GM06990 (cell line): ENCODE measurements at places on chromosomes 7 and 10.

DNA sequence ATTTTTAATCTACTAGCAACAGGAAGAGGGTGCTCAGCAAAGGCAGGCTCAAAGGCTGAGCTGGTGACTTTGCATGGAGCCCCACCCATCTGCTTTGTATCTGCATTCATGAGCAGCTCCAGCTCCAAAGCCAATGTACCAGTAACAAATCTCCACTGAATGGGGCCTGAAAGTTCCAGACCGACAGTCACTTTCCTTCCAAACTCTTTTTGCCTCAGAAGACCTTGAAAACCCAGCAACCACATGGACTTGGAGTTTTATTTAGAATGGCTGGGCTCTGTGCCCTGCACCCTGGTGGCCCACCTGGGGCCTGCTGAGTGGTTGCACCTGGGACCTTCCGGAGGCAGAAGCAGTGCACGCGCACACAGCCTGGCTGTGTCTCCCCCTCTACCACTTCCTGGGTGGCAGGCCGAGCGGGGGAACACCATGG is 195.0 kb upstream of the PLXNA4 start:
- DNase-seq: peak; percentile 18

DNA sequence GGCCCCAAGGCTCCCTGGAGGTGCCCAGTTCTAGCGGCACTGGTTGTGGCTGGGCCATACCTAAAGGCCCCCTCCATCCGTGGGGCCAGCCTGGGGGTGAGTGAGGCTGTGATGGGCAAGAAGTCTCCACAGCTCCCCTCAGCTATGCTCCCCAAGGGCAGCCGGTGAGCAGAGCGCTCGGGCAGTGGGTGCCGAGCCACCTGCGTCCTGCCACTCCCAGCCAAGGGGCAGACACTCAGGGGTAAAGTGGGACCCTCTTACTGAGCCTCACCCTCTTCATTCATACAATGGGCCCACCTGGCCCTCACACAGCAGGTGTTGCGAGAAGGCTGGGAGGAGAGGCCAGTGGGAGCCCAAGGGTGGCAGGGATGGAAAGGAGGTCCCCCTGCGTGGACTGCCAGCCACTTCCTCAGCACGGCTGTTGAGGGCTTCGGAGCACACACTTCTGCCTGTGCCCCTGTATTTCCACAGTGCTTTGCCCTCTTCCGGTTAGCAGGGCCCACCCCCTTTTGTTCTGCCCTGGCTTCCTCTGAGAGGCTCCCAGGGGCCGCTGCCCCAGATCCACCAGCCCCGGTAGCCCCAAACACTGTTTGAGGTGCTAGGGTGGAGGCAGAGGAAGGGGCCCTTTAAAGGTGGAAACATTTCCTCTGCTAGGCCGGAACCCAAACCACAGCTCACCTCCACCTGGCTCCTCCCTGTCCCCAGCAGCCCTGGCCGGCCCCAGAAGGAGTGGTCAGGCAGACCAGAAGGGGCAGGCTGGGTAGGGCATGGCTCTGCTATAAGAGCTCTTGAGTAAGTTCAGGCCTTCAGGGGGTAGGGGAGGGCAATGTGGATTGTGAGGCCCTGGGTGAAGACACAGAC is 16.4 kb upstream of the C10orf105 start:
- peak; percentile 37 for DNase-seq

DNA sequence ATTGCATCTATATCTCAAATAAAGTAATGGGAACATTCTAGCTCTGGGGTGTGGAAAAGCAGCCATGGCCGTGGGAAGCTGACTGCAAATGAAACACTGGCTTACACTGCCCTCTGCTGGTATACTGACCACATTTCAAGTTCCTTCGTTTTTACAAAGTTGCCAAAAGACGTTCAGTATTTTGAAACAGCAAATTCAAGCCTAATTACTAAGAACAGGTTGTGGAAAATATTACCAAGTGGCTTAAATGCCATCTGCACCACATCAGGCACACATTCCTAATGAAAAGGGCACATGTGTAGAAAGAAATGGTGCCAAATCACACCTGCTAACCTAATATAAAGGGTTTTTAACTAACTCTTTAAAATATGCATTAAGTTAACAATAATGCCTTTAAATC is 83.9 kb downstream of the JAZF1 start:
- peak; percentile 3 for DNase-seq

DNA sequence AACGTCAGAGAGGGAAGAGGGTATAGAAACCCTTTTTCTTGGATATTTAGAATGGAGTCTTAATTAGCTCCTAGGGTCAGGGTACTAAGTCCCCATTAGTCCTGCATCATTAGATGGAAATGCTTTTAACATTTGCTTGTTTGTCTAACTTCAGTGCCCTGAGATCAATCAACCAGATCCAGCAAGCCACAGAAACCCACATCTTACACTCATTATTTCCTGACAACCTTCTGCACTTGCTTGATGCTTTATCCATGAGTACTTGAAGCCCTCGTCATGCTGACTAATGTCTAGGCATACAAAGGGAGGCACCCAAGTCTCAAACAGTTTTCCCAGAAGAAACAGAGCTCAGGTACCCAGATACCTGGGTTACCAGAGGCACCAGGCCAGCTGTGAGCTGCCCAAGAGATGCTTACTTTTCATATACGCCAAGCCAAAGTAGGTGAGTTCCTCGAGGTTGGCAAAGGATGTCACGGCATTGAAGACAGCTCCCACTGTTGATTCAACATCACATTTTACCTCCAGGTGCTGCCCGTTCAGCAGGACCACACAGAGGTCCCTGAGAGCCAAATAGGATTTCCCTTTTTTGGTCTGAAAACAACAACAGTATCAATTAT is 42.7 kb downstream of the FRMPD2 start:
- DNase-seq: peak; percentile 58

DNA sequence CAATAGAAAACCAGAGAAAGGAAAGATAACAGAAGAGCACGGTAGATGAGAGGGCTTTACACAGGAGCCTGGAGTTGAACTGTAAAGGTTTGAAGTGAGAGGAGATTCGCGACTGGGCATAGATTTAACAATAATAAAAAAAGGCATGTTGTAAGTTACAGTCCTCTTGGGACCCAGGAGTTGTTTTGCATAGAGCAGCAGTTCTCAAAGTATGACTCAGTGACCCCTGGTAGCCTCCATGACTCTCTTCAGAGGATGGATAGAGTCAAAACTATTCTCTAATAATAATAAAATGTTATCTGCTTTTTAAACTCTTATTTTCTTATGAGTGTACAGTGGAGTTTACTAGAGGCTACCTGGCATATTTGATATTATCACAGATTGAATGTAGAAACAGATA is 262.3 kb downstream of the SORCS3 start:
- DNase-seq: no peak
